ENCODE measurements at places on chromosomes 11 and 22. TPM values are rescaled to one million over a fixed set of nuclear protein-coding genes. Genes with fewer than 3 reads are reported as not detected.

Gene CLCF1
- total RNA-seq, result 18.0 TPM

Gene BAIAP2L2
- not detected for total RNA-seq

Gene HMGXB4
- 9.8 TPM for total RNA-seq

Gene SLC36A4
- total RNA-seq, result 6.9 TPM

Gene TRIM29
- 0.85 TPM for total RNA-seq

Gene OR9G1
- total RNA-seq, result not detected

Gene TENM4
- total RNA-seq, result 0.30 TPM

Gene LRRC56
- 0.15 TPM for total RNA-seq

Gene ZBTB16
- total RNA-seq, result 65.5 TPM

Gene GPR152
- total RNA-seq, result not detected

Gene PVALB
- not detected for total RNA-seq

Gene TMEM45B
- not detected for total RNA-seq

Gene NPTXR
- total RNA-seq, result 24.6 TPM

Gene MS4A15
- total RNA-seq, result not detected

Gene TCF20
- total RNA-seq, result 13.6 TPM

Gene CTTN
- 67.0 TPM for total RNA-seq

Gene UBASH3B
- total RNA-seq, result 1.7 TPM

Gene CDC45
- not detected for total RNA-seq

Gene ARHGEF17
- 41.6 TPM for total RNA-seq

Gene PHLDA2
- total RNA-seq, result 1.8 TPM

Gene OR2D2
- total RNA-seq, result not detected

Measured in right atrium auricular region (tissue), 2 donors.